ENCODE measurements at places on chromosomes 1 and 21.
A peak's percentile ranks its signal among the peaks of the same experiment; 100 is the strongest.

- no peak for DNase-seq
These were observed 8.0 kb downstream of the PLXNA2 start for GRCh38 chr1:208235982-208236761.

- no peak for DNase-seq
These were observed 17.6 kb downstream of the UTP25 start for GRCh38 chr1:209845408-209845725.

- DNase-seq, result no peak
These were observed 68.0 kb downstream of the RUNX3 start for GRCh38 chr1:24861821-24862727.

DNA sequence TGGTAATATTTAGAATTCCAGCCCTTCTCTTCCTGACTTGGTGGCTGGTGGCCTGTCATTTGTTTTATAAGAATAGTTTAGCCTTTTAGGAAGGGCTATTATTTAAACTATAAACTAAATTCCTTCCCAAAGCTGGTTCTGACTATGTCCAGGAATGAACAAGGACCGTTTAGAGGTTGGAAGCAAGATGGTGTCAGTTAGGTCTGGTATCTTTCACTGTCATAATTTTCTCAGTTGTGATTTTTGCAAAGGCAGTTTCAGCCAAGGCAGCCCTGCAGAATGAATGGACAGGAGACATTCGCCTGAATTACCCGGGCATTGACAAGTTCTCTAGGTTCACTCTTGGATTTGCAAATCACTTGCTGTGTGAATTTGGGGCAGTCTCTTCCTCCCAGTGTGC lies 67.2 kb downstream of the TLR5 start:
- DNase-seq, result no peak

DNA sequence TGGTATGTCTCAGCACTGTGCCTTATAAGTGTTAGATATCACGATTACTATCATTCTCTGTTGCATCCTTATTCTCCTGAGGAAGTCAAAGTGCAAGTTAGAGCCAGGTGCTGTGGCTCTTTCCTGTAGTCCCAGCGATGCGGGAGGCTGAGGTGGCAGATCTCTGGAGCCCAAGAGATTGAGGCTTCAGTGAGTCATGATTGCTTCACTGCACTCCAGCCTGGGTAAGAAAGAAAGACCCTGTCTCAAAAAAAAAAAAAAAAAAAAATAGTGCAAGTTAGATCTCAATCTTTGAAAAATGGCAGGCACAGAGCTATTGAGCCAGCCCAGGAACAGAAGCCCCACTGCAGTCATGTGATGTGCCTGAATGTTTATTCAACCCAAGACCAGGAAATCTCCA lies 147.8 kb upstream of the POGK start:
- DNase-seq, result no peak

DNA sequence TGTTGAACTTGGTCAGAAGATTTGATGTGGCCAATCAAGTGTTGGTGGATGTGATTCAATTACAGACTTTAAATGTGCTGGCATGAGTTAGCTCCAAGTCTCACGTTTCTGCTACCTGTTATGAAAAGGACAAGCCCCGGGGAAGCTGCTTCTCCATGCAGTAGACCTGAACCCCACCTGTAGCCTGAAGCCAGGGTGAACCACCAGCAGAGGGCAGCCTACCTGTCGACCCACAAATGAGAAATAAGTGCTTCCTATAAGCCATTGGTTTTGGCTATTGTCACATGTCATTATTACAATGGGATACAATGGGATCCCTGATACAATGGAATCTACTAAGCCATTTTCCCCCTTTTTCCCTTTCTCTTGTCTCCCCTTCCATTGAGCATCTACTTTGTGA lies 230.2 kb downstream of the PRDM2 start:
- DNase-seq, result peak; percentile 7

DNA sequence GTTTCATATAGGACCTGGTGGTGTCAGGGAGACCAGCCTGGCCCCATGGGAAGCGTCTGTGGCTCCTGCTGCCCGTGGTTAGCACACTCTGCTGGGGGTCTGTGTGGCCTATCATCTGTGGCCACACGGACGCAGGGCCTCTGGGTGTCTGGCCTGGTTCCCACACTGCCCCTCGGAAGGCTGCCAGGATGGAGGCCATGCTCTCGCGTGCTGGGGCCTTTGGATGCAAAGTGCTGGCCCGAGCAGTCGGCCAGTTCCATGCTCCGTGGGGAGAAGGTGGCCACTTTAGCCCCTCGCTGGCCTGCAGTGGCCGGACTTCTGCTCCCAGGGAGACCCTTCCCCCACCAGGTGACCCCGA lies 20.8 kb upstream of the LRRC3 start:
- no peak for DNase-seq

DNA sequence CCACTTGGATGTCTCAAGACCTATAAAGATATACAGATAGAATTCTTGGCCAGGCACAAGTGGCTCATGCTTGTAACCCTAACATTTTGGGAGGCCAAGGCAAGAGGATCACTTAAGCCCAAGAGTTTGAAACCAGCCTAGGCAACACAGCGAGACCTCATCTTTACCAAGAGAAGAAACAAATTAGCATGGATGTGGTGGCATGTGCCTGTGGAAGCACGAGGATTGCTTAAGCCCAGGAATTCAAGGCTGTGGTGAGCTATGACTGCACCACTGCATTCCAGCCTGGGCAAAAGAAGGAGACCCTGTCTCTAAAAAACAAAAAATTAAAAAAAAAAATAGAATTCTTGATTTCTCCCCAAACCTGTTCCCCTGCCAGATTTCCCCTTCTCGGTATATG lies 8.3 kb downstream of the ASAP3 start:
- DNase-seq, result no peak

- DNase-seq, result no peak
These were observed 59.6 kb downstream of the SELENOF start for GRCh38 chr1:86854352-86854751.

GRCh38 chr21:40658311-40658710 lies 188.6 kb downstream of the DSCAM start:
- no peak for DNase-seq

- DNase-seq, result no peak
These were observed 12.4 kb upstream of the RPS6KA1 start for GRCh38 chr1:26516987-26517765.

DNA sequence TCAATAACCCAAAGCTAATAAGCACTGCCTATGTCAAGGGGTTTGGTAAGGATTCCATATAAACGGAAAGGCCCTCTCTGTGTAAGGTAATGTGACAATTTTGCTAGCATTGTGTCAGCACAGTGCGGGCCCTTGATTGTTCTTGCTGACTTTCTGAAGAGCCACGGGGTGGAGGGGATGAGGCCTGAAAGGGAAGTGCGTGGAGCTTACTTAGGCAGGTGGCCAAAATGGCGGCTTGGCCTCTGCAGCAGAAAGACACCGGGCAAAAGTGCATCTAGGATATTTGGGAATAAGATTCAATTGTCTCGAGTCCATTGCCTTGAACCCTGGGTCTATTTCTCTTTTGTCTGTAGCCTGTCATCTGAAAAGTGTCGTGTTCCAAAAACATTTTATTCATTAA lies 114.3 kb downstream of the TGFB2 start:
- DNase-seq, result no peak

DNA sequence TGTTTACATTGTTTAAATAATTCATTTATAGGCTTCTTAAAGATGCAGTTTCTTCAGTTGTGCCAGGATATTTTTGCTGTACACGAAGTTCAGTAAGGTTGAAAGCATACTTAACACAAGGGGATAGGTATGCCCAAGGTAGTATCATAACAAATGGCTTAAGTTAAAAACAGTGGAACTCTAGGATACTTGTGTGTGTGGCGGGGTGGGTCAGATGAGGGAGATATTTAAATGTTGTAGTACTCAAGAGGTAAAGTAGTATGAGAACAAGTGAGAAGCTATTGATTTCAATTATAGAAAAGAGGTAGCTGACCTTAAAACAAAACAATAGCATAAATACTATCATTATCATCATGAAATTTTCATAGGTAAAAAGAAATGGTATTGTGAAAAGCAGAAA lies 6.2 kb downstream of the LRRC7 start:
- no peak for DNase-seq

DNA sequence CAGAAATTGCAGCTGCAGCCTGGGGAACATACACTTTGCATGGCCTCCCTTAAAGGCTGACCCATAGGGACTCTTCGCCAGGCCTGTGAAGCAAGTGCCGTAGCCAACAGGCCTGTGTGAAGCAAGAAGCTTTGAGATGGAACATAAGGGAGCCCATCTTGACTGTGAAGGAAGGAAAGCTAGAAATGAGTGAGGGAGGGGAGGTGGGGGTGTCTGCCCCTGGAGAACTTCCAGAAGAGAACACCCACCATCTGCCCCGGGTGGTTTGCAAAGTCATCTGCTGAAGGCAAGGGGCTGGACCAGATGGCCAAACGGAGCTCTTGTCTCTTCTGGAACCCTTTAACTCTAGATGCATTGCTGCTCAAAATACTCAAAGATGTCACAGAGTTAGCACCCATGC lies 103.3 kb upstream of the GRIK3 start:
- no peak for DNase-seq

DNA sequence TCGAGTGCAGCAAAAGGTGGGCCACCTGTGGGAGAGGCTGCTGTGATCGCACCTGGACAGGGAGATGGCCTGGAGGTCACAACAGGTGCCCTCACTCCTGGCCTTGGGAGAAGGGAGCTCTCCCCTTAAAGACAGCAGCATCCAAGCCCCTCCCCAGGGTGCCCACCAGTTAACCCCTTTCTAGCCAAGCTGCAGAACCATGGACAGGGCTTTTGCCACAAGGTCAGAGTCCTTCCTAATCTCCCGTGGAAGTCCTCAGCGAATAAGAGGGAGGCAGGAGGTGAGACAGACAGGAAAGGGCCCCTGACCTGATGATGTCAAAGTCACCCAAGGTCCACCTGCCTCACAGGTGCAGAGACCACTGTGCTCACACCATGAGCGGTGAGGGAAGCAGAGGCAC lies 1.7 kb downstream of the CNTN2 start:
- DNase-seq, result no peak

GRCh38 chr1:178434360-178434759 lies 62.4 kb downstream of the CLEC20A start:
- peak; percentile 15 for DNase-seq

- DNase-seq, result no peak
These were observed 7.4 kb downstream of the SLC16A4 start for GRCh38 chr1:110383251-110383990.

Data from RKO (cell line).